ENCODE measurements at places on chromosomes 6 and 20.

DNA sequence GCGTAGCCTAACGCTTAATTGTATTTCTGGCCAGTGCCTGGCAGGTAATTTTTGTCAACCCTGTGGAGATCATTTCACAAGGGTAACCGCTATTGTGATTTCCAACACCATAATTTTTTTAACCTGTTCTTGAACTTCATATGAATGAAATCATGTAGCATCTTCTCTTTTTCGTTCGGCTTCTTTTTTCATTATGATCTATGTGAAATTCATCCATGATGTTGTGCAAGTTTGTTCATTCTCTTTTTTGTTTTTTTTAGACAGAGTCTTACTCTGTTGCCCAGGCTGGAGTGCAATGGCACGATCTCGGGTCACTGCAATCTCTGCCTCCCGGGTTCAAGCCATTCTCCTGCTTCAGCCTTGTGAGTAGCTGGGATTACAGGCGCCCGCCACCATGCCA, 42.5 kb upstream of the TGM3 start:
- no peak for DNase-seq

- no peak for DNase-seq
Measured at GRCh38 chr20:58597249-58597891, 53.7 kb upstream of the STX16 start.

DNA sequence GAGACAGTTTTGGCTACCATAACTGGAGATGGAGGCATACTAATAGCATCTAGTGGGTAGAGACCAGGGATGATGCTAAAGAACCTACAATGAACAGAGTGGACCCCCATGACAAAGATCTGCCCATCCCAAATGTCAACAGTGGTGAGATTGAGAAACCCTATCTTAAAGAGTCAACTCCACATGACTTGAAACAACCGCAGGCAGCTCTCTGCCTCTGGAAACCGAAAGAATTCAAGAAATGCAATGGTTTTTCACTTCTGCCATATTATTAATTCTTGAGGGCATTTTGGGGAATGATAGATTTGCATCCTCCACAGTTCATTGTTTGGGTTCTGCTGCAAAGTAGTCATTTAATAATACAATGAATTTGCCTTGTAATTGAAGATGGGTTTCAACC, 463.4 kb downstream of the MAFB start:
- no peak for DNase-seq

GRCh38 chr20:51350941-51351631, 191.4 kb downstream of the NFATC2 start:
- no peak for DNase-seq

- no peak for DNase-seq
Measured at GRCh38 chr6:169046483-169047192, 207.0 kb downstream of the THBS2 start.

- no peak for DNase-seq
Measured at GRCh38 chr6:102068349-102068929, 674.9 kb downstream of the GRIK2 start.

All from hematopoietic multipotent progenitor cell treated with erythropoietin and hydrocortisone succinate and interleukin-3 and kit ligand, for 15 days (in vitro differentiated cells).